GM19239 (cell line): ENCODE measurements at places on chromosomes 3 and 15.

- peak; percentile 82 for DNase-seq
Measured at GRCh38 chr15:90001683-90002427, 731 bp downstream of the ZNF710 start.

GRCh38 chr3:45055032-45055410, 28.9 kb downstream of the CLEC3B start:
- no peak for DNase-seq

GRCh38 chr3:64456674-64457073, 231.1 kb downstream of the ADAMTS9 start:
- DNase-seq = no peak

GRCh38 chr3:96449803-96450202, 364.6 kb upstream of the EPHA6 start:
- DNase-seq = no peak

DNA sequence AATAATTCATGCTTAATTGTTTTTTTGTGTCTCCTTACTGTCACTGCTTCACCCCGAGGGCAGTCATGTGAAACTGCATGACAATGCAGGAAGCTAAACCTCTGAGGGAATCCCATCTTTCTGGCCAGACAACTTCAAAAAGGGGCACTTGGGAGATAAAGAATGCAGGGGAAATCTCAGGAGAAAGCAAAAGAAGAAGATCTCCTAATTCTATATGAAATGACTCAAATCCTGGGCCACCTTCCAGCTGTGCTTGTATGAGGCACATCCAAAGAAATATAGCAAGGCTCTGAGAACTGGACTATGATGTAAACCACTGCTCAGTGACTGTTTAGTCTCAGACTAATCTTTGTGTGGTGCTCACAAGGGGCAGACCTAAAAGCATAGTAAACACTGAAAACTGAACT, 22.6 kb upstream of the UMPS start:
- DNase-seq = no peak
